Left renal pelvis (tissue), 4 donors: ENCODE measurements at places on chromosomes 13 and 19.

- no peak for DNase-seq
These were observed 113.1 kb downstream of the KLF5 start for GRCh38 chr13:73171926-73172325.

DNA sequence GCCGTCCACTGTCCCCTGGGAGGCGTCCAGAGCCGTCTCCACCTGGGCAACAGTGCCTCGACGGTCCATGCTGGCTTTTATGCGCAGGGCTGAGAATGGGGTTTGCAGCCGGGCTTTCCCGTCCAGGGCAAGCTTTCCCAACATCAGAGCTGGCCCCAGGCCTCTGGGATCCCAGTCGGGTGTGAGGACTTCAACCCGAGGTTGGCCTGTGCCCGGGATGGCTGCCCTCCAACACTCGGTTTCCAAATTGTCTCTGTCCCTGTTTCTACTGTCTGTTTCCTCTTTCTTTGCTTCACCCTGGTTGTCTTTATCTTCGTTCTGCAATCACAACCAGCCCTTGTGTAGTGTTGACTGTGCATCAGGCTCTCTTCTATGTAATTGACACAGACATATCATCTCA is at the start of gene IFNL4:
Gene IFNL4, minus strand, starts transcription at position 51 of the 400 bp plus-strand sequence.
- DNase-seq = no peak

GRCh38 chr13:25453850-25454365 is 82.1 kb downstream of the ATP8A2 start:
- DNase-seq = no peak

DNA sequence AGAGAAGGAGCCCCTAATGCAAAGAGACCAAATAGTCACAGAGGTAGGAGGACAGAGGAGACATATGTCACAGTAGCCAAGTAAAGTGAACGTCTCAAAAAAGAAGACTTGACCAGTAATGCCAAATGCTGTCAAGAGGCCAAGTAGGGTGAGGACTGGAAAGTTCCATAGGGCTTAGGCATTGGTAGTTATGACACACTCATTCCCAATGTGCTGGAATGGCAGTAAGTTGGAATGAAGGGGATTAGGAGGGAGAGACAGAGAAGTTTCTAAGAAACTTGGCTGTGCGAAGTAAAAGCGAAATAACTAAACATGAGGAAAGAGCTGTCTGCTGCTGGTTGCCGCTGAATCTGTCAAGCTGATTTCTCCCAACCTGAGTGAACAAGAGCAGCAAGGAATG is 14.9 kb upstream of the FRY start:
- no peak for DNase-seq

GRCh38 chr19:511101-511851 is 4.0 kb downstream of the TPGS1 start:
- no peak for DNase-seq

- DNase-seq = no peak
These were observed 512 bp downstream of the LRRC8E start for GRCh38 chr19:7888826-7889217.

GRCh38 chr19:1896508-1896907 is 8.7 kb upstream of the ADAT3 start:
- DNase-seq = no peak

- DNase-seq = no peak
These were observed 64.9 kb downstream of the HSPH1 start for GRCh38 chr13:31096654-31097302.

- DNase-seq = no peak
These were observed 50.5 kb downstream of the STARD13 start for GRCh38 chr13:33235078-33235477.

DNA sequence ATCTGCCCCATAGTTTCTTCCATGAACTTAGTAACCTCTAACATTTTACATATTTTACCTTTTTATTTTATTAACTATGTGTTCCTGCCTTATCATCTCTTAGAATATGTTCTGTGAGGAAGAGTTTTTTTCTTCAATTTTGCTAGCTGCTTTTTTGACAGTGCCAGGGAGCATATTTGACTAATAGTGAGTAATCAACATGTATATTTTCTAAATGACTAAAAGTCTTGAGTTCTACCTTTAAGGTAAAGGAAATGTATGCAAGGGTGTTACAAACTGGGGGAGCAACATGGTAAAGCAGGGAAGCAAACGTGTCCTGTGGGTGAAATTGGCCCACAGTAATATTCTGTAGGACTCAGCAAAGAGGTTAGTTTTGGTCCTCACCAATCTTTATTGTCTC is 165.5 kb downstream of the NBEA start:
- DNase-seq = no peak

GRCh38 chr13:57825066-57825465 is 193.5 kb downstream of the PCDH17 start:
- DNase-seq = no peak

DNA sequence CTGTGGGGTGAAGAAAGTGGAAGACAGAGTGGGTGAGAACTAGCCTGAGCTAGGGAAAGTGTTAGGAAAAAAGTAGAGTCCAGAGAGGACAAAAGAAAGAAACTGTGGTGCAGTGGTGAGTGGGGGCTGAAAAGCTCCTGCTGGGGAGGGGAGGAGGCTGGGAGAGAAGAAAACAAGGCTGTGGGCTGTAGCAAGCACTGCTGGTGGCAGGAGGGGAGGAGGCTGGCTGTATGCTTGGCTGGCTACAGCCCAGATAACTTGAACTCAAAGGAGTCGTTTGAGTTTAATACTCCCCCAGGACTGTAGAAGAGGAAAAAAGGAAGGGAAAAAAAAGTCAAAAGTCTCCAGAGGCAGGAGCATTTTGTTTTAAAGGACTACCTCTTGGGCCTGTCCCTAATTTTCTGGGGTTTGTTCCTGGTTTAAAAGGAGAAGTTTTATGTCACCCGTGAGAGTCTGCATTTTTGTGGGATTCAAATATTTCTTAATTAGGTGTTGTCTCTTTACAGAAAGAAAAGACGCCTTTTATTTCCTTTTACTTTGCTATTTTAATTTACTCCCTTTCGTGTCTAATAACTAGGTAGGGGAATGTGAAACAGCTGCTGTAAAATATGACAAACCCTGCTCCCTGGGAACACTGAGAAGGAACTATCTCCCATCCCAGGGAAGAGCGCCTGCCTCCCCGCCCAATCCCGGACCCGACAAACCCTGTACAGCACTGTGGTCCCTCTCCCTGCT is 21.7 kb downstream of the ZIC5 start:
- DNase-seq = no peak

DNA sequence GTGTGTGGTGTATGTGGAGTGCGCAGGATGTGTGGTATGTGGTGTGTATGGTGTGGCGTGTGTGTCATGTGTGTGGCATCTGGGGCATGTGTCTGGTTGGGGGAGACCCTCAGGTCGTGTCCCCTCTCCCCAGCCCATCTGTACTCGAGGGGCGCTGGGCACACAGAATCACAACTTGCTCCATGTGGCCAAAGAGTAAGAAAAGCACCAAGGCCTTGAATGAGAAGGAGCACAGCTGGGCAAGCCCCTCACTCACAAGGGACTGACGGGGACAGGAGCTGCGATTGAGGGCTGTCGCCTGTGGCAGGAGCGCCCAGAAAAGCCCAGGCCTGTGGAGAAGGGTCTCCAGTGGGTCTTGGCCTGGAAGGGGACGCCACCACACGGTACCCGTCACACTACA is 62.8 kb downstream of the PEPD start:
- DNase-seq = no peak

DNA sequence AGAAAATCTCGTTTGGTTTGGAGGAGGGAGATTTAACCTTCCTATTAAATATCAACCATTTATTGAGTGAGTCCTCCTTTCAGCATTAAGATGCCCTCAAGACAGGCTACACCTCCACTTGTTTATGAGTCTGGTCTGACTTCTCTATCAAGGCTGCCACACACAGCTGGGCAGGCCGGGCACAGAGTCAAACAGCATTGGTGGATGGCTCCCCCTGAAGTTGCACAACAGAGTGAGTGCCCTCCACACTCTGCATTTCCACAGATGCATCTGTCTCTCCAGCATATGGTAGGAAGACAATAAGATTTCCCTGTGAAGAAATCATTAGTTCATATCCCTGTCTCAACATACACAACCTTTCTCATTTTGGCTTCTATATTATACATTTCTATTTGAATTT is 31.4 kb downstream of the PHF11 start:
- DNase-seq = no peak

GRCh38 chr13:50713523-50714248 is 129.8 kb downstream of the DLEU7 start:
- DNase-seq = no peak

- DNase-seq = no peak
These were observed 6.1 kb downstream of the CIC start for GRCh38 chr19:42275103-42275502.

DNA sequence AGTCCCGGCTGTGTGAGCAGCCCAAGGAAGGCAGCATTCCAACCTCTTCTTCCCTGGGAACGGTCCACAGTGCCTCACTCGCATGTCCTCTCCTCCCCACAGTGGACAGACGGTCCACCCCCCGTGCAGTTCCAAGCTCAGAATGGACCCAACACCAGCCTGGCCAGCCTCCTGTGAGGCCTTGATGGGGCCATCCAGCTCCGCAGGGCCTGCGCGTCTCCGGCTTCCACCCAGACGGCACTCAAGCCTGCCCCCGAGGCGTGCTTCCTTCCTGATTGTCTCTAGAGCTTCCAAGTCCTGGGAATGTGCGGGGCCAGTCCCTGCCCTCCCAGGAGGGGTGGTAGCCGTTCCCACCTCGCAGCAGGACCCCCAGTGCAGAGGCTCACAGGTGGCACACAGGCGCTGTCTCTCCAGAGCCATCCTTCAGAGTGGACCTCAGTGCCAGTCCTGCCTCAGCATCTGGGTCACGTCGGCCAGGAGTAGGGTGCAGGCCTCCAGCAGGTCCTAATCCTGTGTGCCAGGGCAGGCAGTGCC is 35.0 kb downstream of the MAU2 start:
- DNase-seq = no peak

DNA sequence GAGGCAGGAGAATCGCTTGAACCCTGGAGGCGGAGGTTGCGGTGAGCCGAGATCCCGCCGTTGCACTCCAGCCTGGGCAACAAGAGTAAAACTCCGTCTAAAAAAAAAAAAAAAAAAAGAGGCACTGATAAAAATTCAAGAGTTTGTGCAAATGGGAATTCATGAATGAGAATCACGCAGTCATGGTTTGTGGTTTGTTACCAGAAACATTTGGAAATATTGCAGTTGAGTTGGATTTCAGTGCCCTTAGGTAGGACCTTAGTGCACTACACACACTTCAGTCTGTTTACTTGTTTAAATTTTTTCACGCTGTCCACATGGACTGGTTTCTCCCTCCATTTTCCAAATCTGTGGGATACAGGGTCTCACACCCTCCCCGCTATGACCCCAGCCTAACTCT is 28.4 kb downstream of the ZNF844 start:
- no peak for DNase-seq

DNA sequence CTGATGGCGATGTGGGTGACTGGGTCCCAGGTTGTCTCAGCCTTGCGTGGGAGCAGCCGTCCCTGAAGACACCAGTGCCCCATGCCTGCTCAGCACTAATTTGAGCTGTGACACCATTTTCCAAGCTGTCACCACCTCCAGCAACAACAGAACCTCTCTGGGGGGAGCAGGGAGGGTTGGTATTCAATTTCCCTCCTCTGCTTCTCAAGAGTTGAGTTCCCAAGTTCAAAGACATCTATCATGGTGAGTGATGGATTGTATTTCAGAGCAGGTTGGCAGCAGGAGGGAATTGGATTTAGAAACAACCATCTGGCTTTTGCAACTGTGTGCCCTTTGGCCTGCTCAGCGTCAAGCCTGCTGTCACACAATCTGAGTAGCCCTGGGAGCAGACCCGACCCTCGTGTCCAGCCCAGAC is 46.9 kb upstream of the UQCRFS1 start:
- DNase-seq = peak; percentile 31

DNA sequence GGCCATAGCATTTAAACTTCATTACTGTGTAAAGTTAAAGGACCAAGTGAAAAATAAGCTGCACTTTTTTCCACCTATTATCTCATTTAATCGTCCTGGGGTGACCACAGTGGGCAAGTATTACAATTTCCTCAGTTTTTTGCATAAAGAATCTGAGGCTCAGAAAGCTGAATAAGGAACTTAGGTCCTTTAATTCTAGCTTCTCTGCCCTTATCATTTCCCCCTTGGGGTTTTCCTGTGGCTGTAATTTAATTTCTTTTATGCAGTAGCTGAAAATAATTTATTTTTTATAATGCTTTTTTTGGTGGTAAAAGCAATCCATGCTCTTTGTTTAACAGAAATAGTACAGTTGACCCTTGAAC is 59.8 kb upstream of the RCBTB2 start:
- DNase-seq = no peak

- DNase-seq = no peak
These were observed 102.4 kb upstream of the CSNK1A1L start for GRCh38 chr13:37207691-37208451.

DNA sequence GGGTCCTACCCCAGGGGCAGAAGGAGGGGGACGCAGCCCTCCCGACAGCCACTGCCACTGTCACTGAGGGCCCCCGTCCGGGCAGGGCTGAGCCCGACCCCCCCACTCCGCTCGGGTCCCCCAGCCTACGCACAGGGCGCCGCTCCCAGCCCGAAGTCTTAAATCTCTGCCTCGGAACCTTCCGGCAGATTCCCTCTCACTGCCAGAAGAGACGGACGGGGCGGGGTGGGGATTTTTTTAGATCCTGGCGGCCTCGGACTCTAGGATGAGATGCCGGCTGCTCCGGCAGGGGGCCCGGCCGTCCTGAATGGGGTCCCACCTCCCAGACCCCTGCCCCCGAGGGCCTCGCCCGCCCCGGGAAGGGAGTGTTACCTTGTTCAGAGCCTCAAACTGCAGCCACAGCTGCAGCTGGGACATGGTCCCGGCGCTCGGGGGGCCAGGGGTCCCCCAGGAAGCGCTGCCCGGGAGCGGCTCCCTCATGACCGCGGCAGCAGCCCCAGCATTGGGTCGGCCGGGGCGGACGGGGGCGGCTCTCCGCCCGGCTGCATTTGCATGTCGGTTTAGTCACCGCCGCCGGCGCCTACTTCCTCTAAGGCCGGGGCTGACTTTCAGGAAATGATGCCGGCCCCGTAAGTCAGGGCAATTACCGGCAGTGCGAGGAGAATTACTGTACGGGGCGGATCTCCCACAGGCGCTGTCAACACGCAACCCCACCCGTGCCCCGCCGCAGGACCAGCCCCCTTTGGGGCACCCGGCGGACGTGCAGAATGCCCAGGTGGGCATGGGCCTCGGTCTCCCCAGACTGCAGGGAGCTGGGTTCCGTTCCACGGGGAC is 28.1 kb downstream of the GPX4 start:
- DNase-seq = peak; percentile 56

DNA sequence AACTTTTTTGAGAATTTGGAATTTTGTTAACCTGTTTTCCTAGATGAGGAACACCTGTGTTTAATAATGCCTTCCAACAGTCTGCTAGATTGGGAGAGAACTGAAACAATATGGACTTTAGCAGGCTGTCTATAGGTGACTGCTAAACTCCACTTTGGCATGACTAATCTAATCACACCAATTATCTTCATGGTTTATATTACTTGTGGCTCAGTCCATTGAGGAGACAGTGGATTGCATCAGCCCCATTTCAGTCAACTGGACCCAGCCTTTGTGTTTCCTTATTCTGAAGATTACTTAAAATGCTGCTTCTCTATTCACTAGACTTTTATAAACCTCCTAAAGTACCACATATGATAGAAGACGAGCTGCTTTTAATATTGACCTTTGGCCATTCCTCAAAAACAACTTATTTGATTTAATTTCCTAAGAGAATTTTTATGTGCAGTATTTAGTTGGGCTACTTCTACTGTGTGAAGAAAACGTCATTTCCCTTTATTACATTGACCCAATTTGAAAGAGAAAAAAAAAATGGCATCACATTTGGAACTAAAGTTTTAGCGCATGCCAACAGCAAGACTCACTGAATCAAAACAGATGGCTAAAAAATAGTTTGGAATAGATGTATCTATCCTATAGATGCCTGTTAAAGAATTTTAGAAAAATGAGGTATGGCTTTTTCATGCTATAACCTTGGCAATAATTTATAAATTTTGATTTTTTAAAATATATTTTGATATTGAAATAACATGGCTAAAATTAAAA is 295.8 kb downstream of the NDFIP2 start:
- no peak for DNase-seq
